ENCODE measurements at places on chromosomes 7 and 10.

DNA sequence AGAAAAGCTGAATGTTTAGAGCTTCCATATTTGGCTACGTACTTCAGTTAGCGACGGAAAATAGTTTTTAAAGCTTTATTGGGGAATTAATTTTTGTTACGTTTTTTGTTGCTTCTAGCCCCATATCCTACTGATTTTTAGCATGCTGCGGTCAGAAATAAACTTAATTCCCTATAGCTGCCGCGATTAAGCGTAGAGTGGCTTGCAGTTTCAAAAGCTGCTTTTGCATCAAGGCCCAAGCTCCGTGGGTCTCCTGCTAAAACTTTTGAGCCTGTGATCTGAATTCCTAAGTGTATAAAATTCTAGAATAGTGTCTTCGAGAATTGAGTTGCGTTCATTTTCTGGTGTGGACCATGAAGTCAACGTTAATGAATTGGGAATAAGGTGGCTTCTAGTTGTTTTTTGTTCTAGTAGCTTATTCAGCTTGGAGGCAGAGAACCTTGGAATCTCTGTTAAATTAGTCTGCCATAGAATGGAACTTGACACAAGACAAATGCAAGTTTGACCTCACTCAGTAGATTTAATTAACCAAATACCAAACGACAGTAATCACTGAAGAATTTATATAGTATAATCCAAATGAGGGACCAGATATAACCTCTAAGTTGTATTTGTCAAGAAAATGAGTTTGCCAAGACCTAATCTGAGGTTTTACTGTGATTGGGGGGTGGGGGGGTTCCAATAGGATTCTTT is 977 bp downstream of the CALU start:
- DNase-seq: no peak

DNA sequence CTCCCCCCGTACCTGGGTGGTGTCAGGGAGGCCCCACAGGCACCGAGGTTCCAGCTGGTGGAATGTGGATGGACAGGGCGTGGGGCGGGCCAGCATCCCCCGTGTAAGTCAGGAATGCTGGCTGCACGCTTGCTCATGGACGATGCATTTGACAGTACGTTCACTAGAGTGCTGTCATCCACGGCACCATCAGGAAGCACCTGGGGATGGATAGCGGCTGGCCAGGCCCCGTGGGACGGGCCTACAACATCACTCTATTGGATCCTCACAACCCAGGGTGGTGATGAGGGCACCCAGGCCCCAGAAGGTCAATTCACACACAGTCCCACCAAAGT is 63.6 kb downstream of the INSIG1 start:
- DNase-seq: no peak

DNA sequence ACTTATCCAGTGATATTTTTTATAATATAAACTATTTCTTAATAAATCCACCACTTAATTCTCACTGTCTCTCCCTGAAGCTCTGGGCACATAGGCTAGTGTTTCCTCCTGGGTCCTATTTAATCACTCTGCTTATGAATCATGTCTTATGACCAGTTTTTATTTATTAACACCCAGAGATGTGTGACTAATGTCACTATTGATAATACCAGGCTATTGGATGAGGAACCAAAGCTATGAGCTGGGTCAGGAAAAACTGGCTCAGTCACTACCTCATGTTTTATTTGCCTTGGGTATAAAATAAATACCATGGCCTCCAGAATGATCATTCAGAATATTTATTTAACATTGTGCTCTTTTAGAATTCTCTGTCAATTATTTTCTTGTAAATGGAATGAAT is 5.2 kb downstream of the SEMA3E start:
- DNase-seq: peak; percentile 84

- no peak for DNase-seq
Measured at GRCh38 chr7:43033369-43033768, 79.1 kb upstream of the HECW1 start.

GRCh38 chr7:77893813-77894212 is 95.2 kb downstream of the PHTF2 start:
- no peak for DNase-seq

DNA sequence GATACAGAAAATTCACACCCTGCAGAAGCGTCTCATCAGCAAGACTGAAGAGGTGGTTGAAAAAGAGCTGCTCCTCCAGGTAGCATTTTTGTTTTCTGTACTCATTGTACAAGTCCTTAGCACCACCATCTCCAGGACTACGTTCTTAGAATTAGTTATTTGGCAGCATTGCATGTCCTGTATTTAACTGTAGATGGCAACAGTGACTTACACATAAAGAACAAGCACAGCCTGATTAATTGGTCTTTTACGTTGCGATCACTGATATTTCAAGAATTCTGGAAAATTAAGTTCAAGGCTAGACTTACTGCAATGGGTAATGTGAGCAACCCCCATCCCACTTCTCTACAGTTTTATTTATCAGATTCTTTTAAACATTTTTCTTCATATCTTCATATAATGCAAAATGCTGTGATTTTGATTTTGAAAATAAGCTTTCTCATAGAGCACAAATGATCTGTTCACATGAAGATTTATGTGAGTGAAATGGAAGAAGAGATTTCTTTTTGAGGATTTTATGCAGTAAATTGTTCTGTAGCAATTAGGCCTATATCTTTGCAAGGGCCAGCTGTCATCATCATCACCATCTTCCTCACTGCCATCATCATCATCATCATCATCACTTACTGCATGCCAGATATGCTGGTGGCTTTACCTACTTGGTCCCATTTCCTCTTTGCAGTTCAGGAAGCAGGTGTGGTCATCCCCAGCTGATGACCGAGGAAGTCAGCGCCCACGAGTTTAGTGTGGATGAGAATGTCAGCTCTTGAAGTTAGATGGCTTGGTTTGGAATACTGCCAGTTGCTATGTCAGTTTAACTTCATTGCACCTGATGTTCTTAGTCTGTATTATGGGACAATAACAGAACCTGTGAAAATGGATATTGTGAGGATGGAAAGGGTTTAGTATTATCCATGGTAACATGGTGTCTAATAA is 53.4 kb downstream of the CFAP58 start:
- DNase-seq: peak; percentile 31

DNA sequence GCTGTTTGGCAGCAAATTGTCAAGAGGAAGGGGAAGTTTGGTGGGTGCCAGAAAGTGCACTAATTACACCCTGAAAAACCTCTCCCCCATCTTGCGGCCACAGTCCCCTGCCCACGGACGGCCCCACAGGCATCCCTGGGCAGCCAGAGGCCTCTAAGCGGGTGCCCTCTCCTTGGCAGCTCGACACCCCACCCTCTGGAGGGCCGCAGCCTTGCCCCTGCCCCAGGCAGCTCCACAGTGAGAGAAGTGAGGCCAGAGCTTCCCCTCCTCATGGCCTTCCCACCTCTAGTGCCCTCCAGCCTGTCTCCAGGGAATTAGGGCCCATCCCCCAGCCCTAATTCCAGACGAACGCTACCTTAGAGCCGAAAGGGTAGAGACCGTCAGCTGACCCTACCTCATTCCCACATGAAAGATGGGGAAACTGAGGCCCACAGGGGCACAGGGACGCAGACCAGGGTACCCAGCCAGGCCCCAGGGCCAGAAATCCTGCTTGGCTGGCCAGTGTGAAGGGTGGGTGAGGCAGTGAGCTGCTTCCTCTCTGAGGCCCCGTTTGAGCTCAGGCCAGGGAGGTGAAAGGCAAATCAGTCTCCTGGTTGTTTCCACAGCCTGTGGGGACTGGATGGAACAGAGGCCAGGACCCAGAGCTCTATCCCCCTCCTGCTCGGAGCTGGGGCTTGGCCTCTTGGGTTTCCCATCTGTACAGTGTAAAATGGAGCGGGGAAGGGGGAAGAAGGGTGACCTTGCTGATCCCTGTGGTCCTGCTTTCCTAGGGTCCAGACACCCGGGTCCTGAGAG is 10.0 kb downstream of the ZCCHC24 start:
- DNase-seq: no peak

DNA sequence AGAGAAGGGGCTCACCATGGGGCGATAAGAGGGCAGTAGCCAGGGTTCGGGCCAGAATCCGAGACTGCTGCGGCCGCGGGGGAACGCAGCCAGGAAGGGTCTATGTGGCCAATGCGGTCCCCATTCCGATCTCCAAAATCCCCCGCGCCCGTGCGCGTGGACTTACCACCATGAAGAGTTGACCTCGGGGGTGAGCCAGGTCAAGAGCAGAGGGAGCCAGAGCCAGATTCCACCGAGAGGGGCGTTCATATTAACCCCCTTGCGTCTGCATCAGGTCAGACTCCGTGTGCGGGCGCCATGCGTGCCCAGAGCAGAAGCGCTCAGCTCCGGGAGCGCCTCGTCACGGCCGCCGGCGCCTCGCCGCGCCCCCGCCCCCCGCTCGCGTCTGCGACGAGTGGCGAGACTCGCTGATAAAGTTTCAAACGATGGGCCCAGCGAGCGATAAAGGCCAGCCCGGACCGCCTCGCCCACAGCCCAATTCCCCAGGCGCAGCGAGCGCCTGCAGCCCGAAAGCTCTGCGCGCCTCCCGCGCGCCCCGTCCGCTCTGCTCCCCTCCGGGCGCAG is at the start of gene WNT2:
Gene WNT2 (minus strand): TSS at position 318 of the 564 bp plus-strand sequence. CDS start 69 bp downstream, at position 249.
- DNase-seq: no peak

DNA sequence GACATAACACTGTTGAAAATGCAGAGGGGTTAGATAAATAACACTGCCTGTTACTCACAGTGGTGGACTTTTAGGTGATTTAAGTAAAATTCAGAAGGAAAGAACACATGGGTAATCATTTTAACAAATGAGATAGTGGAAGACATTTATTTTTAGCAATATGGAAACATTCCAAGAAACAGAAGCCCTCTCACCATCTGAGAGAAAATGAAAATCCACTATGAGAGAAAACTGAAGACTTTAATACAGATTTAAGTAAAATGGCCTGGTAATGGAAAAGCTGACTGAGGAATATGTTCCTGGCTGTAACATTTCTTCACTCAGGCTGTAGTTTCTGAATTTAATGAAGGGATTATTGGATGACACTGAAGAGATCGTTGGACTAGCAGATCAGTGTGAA is 12.1 kb upstream of the ZNF786 start:
- DNase-seq: no peak

DNA sequence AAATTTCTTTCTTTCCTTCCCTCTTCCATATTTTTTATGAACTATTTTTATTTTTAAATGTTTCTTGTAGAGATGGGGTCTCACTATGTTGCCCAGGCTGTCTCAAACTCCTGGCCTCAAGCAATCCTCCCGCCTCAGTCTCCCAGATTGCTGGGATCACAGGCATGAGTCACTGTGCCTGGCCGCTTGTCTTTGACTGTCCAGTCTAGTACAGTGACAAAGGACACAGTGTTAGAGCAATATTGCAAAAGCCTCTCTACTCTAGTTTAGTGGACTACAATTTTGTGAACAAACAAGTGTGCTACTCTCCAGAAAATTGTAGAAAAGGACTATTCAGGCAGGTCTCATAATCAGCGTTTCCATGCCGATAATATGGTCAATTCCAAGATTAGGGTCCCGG is 11.0 kb downstream of the CPA4 start:
- DNase-seq: no peak

DNA sequence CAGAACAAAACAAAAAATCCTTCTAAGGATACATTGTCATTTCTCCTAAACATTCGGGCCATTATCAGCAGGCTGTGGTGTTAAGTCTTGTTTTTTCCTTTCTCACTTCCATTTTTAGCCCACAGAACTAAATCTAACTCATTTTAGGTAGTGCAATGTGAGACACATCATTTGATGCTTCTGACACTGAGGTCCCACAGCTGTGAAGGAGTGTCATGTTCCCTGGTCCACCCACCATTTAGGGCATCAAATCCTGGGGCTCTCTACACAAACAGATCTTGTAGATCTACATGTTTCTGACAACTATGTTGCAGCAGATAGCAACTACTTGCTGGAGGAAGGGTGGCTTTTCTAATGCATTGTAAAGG is 232.5 kb upstream of the IGFBP3 start:
- DNase-seq: no peak

- no peak for DNase-seq
Measured at GRCh38 chr7:125611582-125611981, 682.0 kb upstream of the POT1 start.

GRCh38 chr10:90992462-90992861 is 71.6 kb upstream of the ANKRD1 start:
- DNase-seq: no peak

DNA sequence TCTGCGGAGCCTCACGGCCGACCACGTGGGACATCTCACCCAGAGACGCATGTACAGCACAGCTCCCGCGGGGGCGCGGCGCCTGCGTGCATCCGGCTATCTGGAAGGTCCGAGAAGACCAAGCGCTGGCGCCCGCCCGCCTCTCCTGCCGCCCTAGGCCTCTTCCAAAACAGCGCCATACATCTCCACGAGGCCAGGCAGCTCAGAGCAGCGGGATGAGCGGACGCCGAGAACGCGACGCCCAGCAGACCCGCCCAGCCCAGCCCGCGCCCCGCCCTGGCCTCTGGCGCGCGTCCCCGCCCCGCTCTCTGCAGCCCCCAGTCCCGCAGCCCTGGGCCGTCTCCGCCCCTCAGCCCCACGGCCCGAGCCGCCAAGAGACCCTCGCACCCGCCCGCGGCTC is 20.3 kb upstream of the LANCL2 start:
- DNase-seq: no peak

DNA sequence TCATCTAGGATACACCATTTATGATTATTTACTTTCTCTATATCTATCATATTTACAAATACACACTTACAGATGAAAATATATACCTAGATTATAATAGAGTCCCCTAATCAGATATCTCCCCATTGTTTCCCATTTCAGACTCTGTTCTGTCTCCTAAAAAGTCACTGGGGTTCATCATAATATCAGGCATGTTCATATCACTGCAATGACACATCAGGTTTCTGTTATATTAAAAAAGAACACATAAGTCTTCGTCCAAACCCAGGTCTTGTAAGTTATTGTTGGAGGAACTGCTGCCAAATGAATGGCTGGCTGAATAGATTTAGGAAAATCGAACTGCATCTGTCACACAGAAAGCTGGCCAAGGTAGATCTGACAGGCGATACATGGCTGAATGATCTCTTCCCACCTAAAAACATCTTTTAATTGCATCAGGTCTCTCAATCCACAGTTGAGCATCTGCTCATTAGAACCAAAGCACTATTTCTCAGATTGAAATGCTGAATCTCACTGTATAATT is 178.7 kb downstream of the CACNA2D1 start:
- no peak for DNase-seq

DNA sequence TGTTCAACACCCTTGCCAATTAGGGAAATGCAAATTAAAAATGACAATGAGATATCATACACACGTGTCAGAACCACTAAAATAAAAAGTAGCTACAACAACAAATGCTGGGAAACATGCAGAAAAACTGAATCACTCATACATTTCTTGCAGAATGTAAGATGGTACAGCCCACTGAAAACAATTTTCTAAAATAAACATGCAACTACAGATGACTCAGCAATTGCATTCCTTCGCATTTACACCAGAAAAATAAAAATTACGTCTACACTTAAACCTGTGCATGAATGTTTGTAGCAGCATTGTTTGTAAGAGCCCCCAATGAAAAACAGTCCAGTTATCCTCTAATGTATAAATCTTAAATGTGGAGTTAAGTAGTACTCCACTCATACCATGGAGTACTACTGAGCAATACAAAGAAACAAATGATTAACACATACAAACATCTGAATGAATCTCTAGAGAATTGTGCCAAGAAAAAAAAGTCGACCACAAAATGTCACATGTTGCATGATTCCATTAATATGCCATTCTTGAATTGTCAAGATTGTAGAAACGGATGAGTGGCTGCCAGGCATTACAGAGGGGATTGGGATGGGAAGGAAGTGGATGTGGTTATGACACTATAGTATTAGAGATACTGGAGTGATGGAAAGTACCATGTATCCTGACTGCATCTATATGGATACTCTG is 134.6 kb upstream of the NPSR1 start:
- DNase-seq: no peak

GRCh38 chr7:152743600-152743999 is 16.0 kb upstream of the ACTR3B start:
- no peak for DNase-seq

Data from HT-29 (cell line).